ENCODE measurements at places on chromosomes 4 and X.

GRCh38 chr4:184798504-184798903, 27.3 kb downstream of the ACSL1 start:
- no peak for DNase-seq

GRCh38 chr4:13461191-13461905, 22.8 kb downstream of the RAB28 start:
- no peak for DNase-seq

- DNase-seq, result no peak
Observed at GRCh38 chrX:150035531-150035930, 97.2 kb upstream of the EOLA2 start.

- no peak for DNase-seq
Observed at GRCh38 chr4:148288448-148288847, 153.8 kb downstream of the NR3C2 start.

GRCh38 chr4:46975812-46976553, 17.4 kb downstream of the GABRA4 start:
- no peak for DNase-seq

DNA sequence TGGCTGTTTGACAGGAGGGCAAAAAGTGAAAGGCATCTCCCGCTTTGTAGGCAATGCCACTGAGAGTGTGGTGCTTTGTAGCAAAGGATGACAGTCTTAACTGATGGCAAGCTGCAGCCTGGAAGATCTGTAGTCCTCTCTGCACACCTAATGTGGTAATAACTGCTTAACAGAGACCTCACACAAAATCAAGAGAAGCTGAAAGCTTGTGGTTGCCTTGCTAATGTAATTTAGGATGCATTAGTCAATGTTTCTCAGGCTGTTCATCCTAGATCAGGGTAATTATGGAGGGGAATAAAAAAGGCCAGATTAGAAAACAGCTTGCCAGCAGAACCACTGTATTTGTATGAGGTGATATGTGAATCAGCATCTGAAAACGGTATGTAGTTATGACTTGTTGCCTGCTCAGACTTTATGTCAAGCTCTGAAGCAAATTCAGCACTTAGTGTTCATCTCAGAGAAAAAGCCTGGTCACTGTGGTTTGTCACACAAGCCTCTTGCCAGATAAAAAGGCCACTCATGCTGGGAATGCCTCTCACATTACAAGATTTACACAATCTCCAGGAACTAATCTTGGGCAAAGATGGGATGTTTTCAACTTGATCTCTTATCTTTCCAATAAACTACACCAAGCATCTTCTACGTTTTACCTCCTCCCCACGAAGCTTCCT, 130.8 kb downstream of the ENOX2 start:
- DNase-seq, result no peak

DNA sequence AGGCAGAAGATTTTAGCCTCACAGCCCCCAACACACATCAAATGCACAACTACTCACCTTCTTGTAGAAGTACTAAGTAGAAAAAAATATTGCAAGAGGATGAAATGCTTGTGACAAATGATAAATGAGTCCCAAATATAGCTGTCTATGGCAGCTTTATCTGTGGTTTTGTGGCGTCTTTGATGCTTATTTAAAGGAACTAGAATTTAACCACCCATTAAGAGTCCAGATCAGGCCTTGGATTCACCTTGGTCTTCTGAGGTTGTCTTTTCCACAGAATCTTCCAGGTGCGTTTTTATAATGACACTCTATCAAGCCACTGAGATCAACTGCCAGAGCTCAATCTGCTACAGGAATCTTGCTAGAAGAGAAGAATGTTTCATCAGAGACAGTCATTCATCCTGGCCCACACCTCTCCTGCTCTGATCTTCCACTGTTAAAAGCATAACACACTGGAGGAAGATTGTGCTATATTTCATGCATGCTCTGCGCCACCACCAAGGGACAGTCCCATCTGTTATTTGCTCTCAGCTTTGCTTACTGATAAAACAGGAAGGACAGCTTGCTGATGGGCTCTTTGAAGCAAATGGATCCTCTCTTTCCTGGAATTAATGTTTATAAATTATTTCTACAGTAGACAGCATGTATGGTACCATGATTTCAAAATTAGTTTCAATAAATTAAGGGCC, 144.1 kb downstream of the SLC7A11 start:
- no peak for DNase-seq

DNA sequence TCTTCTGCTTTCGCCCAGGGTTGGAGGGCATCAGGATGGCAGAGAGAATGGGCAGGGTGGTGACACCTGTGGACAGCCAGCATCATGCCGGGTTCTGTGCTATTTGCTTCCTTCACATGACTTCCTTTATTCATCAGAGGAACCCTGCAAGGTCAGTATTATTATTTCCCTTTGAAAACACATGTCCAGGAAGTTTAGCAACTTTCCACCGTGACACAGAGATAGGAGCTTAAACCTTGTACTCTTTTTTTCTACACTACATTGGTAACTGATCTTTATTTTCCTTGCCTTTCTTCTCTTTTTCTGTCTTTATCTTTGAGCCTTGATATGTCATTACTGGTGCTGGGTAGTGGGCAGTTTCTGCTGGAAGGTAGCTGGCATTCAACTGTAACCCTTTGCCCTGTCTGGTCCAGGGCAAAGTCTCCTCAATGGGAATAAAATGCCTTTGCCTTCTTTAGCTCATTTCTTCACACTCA, 5.0 kb upstream of the MGST2 start:
- DNase-seq, result no peak

GRCh38 chr4:176611951-176612350, 180.8 kb downstream of the VEGFC start:
- DNase-seq, result no peak

DNA sequence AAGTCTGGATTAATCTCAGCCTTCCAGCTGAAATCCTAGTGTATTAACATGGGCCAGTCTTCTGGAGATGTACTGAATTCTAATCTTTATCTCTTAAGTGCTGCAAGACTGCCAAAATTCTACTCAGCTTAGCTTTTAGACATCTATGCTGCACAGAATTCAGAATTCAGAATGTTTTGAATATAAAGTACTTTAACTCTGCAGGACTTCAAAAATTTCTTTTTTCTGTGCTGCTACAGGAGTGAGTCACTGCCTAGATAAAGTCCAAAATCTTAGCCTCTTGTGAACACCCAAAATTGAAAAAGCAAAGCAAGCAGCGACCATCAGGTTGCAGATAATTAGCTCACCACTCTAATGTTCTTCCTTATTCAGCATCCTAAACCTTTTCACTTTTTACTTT, 1092.6 kb upstream of the PCDH10 start:
- DNase-seq, result no peak

DNA sequence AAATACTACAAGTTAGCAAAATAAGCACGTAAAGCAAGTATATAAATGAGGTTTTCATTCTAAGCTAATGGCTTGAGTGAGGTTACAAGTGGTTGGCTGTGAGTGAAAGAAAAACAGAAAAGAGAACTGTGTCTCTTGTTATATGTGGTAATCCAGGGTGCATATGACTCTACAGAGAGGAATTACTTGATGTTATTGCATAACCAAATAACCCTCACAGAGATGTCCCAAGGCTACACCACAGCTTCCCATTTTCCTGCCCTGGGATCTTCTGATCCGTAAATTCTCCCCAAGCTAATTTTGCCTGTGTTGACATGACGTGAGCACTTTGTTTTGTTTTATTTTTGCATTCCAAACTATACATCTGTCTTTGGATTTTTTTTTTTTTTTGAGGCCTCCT, 470.0 kb upstream of the INTU start:
- no peak for DNase-seq

GRCh38 chr4:168612450-168613135, 115.7 kb downstream of the PALLD start:
- no peak for DNase-seq

DNA sequence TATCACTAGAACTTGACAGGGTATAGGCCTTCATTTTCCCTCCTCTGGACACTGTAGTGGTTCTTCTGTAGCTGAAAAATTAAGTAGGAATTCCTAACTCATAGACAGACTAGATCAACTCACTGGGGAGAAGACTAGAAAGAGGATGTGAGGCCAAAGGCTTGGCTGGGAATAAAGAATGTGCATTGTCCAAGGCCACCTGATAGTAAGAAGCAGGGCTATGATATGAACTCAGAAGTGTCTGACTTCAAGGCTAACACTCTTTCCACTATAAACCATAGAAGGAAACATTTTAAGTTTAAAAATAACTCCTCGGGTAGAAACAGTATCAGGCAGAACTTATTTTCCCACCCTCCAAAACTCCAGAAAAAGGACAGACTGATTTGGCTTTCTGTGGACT, 346.6 kb downstream of the OPHN1 start:
- no peak for DNase-seq

GRCh38 chr4:58602731-58603359, 1492.7 kb upstream of the IGFBP7 start:
- DNase-seq, result no peak

GRCh38 chr4:136873555-136873954, 658.7 kb downstream of the PCDH18 start:
- DNase-seq, result no peak

GRCh38 chr4:43556262-43556661, 663.7 kb downstream of the GRXCR1 start:
- DNase-seq, result no peak

GRCh38 chr4:173917255-173917960, 366.1 kb downstream of the FBXO8 start:
- DNase-seq, result peak; percentile 1

DNA sequence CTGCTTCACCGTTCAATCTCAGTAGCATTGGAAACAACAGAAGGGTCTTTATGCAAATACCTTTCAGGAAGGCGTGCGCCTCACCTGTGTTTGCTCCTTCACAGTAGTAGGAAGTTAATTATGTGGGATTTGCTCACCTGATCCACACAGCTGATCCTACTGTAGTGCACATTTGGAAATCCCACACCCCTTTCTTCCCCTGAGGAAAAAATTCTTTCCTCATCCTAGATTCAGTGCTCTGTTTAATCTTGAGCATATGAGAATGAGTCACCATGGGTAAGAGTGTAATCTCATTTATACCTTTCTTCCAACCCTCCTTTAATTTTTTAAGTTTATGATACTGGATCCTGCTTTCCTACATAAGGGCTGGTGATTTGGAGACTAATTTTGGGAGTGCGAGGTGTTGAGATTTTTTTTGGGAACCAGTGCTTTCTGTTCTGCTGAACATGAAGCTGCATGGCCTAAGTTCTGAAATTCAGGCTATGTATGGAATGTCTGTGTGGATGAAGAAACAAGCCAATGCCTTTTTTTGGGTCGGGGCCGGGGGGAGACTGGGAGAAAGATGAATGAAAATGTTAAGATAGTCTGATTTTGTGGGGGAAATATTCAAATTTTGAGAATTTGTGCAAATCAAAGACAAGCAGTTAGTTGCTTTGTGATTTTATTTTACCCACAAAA, 19.0 kb downstream of the GAB1 start:
- DNase-seq, result no peak

DNA sequence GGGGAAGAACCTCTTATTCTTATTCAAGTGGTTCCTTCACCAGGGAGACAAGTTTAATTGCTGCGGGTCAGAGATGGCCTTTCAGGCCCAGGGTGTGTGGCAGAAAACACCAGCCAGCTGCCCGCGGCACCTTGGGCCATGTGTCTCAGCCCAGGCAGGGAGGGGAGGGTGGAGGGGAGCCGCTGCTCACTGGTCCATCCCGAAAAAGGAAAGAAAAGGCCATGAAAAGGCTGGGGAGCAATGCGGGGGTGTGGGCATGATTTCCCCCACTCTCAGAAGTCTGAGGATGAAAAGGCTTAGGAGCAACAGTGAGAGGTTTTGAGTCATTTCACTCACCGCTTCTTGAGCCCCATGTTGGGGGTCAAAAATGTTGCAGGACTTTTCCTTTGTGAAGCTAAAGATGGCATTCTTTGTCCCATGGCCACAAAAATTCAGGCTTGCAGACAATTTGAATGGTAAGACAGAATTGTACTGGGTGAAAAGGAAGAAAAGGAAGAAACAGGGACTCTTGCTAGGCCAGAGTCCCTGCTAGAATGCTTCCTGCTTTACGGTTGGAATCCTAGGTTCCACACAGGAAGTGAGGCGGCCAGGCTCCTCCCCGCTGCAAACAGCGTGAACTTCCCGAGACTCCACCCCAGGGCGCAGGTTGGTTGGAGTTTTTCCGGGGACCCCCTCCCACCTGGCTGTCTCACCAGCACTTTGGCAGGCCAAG, 17.4 kb upstream of the FAM47E start:
- DNase-seq, result no peak

DNA sequence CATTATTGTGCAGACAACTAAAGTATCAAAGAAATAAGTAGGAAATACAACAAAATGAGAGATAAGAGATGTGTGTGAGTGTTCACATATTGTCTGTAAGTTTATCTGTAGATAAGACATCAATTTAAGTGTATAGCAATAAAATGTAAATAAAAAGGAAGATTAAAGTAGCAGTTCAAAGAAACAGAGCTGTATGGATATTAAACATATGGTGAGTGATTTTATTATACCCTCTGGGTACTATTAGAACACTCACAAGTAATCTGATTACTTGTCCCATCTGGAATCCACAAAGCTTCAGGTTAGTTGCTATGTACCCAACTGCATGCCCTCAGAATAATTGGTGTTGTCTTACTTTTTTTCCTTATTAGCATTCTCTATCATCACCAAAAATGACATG, 747.9 kb upstream of the ADGRL3 start:
- DNase-seq, result no peak
